ENCODE measurements at places on chromosomes 1 and 21. TPM values are rescaled to one million over a fixed set of nuclear protein-coding genes. Genes with fewer than 3 reads are reported as not detected.

DNA sequence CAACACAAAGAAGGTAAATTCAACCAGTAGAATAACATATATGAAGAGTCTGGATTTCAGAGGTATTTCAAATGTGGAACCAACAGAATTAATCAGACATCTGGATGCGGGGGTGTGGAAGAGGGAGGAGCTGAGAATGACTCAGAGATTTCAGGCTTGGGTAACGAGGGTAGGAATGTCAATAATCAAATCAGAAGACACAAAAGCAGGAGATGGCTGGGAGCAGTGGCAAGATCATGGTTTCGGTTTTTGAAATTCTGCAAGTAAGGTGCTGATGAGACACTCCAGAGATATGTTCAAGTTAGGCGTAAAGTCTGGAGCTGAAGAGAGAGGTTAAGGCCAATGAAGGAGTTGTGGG lies 64.0 kb downstream of the PLPPR5 start:
- DNase-seq: no peak

CCDC30 gene
- 1.5 TPM for polyA plus RNA-seq

- no peak for DNase-seq
These were observed 735 bp downstream of the TTC13 start for GRCh38 chr1:230977761-230978490.

DNA sequence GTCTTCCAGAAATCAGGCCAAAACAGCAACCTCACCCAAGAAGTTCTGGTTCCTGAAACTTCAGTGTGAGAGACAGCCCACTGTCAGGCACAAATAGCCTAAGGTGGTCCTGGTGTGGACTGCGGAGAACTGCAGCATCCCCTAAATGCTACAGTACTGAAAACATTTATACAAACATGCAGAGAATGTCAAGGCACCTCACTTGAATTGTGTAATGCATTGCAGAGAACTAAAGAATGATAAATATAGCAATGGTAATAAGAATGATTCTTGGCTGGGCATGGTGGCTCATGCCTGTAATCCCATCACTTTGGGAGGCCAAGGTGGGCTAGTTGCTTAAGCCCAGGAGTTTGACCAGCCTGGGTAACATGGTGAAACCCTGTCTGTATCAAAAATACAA lies 138.6 kb downstream of the TIAM1 start:
- DNase-seq: no peak

ADAMTSL4 gene
- polyA plus RNA-seq: 144 TPM

Measured in urinary bladder (tissue), 4 donors.